ENCODE measurements at places on chromosomes 3 and 15.

- DNase-seq, result no peak
These were observed 82.6 kb upstream of the TLE3 start for GRCh38 chr15:70180186-70180875.

- no peak for DNase-seq
These were observed 22.7 kb upstream of the ATP1B3 start for GRCh38 chr3:141853629-141854168.

DNA sequence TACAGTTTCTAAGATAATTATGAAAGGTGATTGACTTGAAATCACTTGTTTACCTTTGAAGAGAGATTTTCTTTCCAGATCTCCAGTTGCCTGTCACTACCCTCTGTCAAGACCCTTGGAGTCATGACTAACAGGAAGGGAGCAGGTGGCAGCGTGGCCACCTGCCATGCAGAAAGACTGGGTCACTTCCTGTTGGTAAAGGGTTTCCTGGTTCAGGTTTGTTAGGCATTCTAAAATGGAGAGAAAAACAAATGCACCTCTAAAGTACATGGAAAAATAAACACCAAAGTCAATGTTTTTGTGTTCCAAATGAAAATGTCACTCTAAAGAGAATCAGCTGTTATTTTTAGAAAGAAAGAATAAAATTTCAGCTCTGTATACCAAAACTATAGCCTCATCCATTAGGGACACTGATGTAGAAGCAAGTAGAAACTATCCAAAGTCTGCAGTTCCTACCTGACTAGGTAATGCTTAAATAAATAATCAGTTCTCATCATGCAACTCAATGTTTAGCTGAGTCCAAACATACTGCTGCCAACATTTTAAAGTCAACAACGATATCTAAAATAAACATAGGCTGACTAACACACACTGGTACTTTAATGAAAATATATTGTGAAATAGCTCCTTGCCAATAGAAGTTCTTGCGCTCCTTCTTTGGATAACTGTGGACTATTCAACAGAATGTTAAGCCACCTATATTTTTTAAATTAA, 23.9 kb upstream of the TM4SF1 start:
- no peak for DNase-seq

- no peak for DNase-seq
These were observed 249.4 kb upstream of the TPM1 start for GRCh38 chr15:62792986-62793751.

DNA sequence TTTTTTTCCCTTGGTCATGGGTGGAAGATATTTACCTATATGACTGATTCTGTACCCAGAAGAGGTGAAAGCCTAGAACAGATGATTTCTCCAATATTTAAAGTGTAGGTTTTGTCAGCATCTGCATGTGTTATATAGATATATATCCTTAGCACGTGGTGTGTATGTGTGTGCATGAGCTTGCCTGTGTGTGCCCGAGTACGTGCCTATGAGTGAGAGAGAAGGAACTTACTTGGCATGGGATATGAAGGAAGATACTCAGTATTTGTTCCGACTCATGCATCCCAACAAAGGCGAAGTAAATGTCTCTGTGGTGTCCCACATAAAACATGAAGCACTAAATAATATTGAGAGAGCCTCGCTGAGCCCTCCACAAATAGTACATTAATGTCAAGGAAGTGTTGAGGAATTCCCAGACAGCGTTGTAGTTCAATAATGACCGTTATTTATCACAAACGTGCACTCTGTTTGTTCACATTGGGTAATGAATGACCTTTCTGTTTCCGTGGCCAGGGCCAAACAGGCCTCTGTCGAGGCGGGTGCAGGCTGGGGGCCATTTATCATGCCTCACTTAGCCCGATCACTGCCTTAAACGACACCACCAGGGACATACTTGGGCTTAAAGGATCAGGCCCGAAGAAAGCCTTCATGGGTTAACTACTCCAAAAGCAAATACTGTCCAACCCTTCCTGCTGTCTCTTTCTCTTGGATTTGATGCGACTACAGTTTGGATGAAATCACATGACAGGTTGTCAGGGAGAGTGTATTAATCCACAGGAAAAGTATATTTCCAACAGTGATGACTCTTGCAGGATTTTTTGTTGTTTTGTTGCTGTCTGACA, 267.7 kb downstream of the PTPRG start:
- no peak for DNase-seq

GRCh38 chr15:61053401-61053965, 175.6 kb downstream of the RORA start:
- DNase-seq, result no peak

- no peak for DNase-seq
These were observed 218.1 kb downstream of the NLGN1 start for GRCh38 chr3:173615661-173616060.

DNA sequence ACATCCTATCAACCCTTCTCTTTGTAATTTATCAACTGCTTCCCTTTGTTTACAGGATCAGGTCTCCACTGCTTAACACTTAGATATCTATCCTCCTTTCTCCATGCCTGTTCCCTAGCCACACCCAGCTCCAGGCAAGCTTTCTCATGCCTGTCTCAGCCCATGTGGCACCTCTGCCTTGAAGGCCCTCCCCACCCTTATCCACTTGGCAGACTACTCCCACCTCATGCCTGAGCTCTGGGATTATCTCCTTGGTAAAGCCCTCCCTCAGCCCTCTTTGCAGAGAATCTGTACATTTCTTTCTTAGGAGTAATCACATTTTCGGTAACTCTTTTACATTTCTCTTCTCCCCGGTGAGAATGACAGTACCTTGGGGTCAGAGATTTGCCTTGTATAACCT, 96.0 kb downstream of the ATP1B3 start:
- no peak for DNase-seq

GRCh38 chr3:50203113-50203808, 1.8 kb upstream of the SLC38A3 start:
- DNase-seq, result no peak

DNA sequence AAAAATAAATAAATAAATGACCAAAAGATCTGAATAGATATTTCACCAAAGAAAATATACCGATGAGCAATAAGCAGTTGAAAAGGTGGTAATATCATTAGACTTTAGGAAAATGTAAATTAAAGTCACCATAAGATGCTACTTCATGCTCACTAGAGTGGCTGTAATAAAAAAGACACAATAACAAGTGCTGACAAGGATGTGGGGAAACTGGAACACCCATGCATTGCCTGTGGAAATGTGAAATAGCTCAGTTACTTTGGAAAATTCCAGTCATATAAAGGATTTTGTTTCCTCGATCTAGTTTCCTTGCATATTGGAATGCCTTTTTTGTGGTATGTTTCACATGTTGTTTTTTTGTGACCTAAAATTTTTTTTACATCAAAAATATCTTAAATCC, 36.0 kb upstream of the LRIG1 start:
- no peak for DNase-seq

DNA sequence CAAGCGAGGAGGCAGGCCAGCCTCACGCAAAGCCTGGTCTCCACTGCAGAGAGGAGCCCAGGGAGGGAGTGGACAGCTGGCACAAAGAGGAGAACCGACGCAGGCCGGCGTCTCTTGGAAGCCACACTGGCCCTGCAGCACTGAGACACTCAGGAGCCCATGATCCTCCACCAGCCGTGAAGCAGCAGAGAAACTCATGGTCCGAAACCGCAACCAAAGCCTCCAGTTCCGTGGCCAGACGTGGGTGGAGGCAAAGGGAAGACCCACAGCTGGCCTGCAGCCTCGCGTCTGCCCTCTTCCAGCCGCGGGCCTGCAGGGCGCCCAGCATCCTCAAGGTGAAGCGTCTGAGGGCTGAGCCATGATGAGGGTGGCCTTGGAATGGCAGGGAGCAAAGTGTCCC, 62.2 kb upstream of the SEC61A1 start:
- no peak for DNase-seq

DNA sequence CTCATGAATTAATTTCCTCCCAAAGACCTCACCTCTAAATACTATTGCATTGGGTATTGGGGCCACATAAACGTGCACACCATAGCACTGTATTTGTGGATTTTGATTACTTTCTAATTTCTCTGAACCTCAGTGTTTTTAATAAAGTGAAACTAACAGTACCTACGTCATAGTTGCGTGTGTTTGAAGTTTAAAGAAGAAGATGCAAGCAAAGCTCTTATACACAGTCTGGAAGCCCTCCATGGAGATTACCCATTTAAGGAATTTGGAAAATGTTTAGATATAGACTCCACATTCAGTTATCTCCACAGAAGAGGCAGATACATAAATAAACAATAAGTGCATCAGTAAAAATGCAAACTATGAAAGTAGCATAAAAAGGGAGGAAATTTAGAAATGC, 581.1 kb upstream of the GBE1 start:
- DNase-seq, result no peak

DNA sequence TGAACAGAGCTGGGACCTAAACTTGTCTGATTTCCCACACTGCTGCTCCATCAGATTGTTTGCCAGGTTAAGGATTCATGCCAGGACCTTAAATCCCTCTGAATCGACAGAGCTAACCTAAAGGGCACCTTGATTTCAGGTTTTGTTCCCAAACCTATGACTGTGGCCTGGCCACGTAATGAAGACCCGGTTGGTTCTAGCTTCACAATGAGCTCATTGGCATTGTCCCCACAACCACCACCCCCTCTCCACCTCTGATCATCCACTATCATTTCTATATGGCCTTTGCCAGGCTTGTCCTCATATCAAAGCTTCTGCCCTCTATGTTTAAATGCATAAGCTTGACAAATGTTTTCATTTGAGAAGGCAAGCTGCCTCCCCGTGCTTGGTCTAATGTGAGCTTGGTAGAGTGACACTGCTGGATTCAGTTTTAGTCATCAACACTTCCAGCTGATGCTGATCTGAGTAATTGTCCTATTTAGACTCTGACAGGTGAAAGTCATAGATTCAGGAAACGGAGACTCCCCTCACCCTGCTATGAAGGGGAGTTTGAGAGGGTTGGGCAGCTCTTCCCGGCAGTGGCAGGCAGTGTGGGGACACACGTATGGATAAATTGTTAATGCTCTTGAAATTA, 407.1 kb upstream of the CFAP20DC start:
- no peak for DNase-seq

- DNase-seq, result no peak
These were observed 182.7 kb downstream of the MEIS2 start for GRCh38 chr15:36917411-36918267.

DNA sequence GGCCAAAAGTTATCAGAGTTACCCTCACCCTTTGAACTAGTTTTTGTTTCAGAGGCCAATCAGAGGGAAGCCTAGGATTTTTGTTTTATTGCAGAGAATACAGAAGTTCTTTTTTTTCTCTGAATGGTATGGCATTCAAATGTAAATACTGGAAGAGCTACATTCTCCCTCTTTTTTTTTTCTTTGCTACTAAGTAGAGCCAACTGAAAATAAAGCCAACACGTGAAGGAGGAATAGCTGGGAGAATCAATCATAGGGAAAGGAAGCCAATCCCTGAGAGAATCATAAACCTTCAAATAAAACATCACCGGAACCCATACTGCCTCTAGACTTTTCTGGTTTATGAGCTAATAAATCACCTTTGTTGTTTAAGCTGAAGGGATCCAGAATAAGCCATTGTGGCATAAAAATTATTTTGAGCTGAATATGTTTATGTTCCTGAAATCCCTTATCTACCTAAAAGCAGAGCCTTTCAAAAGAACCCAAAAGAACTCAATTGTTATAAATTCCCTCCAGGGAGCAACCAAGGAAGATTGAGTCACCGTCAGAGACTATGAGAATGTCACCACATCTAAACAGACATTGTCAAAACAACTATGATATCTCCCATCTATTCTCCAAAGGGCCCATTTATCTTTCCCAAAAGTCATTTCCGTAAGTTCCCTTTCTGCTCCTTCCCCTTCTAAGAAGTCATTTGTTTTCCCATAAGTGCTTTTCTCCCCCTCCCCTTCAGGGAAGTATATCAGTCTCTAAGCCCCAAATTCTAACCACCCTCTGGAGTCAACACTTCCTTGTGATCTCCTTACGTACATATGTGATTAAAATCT, 3.8 kb upstream of the ZNF280D start:
- no peak for DNase-seq

- DNase-seq, result no peak
These were observed 3.3 kb downstream of the LINS1 start for GRCh38 chr15:100598655-100599054.

GRCh38 chr3:117692416-117692995, 982.9 kb downstream of the TUSC7 start:
- DNase-seq, result no peak
